SJSA1 (cell line): ENCODE measurements at places on chromosomes 3 and 15.

GRCh38 chr3:17939157-17939556 is 196.7 kb upstream of the TBC1D5 start:
- no peak for DNase-seq

GRCh38 chr3:108053483-108053882 is 37.3 kb downstream of the CD47 start:
- DNase-seq, result no peak

- no peak for DNase-seq
These were observed 129.1 kb upstream of the MBNL1 start for GRCh38 chr3:152139651-152140050.

DNA sequence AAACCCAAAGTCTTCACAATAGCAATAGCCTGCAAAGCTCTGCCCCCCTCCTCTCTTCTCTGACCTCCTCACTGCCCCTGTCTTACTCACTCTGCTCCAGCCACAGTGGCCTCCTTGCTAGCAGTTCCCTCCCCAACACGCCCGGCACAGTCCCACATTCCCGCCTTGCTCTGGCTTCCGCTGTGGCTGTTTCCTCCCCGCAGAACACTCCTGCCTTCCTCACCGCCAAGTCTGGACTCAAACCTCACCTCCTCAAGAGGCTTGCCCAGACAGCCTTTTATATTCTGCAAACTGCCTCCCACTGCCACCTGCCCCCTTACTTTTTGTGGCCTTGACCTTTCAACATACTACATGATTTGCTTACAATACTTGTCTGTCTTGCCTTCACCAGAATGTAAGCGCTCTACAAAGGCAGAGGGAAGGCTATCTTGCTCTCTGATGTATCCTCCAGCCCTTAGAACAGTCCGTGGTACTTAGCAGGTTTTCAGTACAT is 406 bp upstream of the MPI start:
- DNase-seq, result no peak

- DNase-seq, result no peak
These were observed 183.4 kb upstream of the GADL1 start for GRCh38 chr3:31077826-31078225.

- no peak for DNase-seq
These were observed 116.3 kb downstream of the DTWD1 start for GRCh38 chr15:49737127-49737526.

DNA sequence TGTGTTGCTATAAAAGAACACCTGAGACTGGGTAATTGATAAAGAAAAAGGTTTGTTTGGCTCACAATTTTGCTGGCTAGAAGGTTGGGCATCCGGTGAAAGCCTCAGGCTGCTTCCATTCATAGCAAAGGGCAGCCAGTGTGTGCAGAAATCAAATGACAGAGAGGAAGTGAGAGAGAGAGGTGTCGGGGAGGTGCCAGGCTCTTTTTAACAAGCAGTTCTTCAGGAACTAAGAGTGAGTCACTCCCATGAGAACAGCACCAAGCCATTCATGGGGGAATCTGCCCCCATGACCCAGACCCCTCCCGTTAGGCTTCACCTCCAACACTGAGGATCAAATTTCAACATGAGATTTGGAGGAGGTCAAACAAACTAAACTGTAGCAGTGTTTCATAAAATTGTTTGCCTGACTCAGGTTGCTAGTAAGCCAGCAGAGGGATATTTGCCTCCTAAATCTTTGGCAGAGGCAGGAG is 4.5 kb upstream of the PARP15 start:
- DNase-seq, result no peak

- DNase-seq, result no peak
These were observed 5.4 kb downstream of the PFN2 start for GRCh38 chr3:149965278-149965677.

DNA sequence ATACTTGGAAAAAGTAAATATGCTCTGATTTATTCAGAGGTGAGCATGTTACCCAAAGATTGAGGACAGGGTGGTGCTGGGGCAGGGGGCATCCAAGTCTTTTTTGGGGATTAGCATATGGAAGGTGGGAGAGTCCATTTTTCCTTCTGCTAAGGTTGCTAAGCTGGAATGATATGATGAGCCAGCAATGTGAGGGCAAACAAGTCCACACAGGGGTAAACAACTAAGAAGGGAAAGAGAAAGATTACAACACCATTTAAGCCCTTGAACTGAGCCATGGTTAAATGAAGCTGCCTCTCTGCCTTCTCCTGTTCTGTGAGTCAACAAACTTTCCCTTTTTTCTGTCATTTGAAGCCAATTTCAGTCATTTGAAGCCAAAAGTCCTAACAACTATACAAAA is 89.0 kb downstream of the RPL22L1 start:
- DNase-seq, result no peak

- no peak for DNase-seq
These were observed 70.2 kb upstream of the HRH1 start for GRCh38 chr3:11084098-11084497.

- DNase-seq, result peak; percentile 63
These were observed 13.3 kb upstream of the PAQR9 start for GRCh38 chr3:142976621-142977398.

- no peak for DNase-seq
These were observed 4.3 kb downstream of the ZNF860 start for GRCh38 chr3:31985831-31986230.

DNA sequence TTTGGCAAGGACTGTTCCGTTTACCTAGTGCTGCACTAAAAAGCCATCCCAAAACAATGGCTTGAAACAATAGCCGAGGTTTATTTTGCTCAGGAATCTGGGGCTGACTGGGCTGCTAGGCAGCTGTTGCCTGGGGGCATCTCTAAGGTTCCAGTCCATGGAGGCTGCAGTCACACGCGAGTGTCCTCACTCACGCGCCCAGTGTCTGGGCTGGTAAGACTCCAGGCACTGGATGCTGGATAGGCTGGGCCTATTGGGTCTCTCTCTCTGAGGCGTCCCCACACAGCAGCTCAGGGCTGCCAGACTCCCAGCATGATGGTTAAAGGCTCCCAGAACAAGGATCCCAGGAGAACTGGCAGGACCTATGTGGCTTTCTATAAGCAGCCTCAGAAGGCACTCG is 34.2 kb downstream of the ALS2CL start:
- DNase-seq, result peak; percentile 24

GRCh38 chr15:91264651-91265351 is 164.7 kb downstream of the SV2B start:
- DNase-seq, result no peak

DNA sequence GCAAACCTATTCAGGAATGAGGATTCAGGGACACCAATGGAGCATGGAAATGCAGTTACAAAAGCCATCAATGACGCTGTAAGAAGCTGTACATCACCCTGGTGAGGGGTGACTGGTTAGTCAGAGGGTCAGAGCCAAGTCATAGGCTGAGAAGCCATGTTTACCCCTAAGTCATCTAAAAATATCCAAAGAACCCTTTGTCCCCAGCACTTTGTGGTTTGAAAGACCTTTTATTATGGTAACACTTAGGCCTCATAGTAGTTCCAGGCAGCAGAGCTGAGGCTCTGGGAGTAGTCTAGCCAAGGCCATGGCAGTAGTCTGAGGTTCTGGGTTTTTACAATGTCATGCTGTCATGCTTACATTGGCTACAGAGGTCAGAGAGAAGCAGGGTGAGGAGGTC is 131.2 kb downstream of the CTNNB1 start:
- DNase-seq, result peak; percentile 5

DNA sequence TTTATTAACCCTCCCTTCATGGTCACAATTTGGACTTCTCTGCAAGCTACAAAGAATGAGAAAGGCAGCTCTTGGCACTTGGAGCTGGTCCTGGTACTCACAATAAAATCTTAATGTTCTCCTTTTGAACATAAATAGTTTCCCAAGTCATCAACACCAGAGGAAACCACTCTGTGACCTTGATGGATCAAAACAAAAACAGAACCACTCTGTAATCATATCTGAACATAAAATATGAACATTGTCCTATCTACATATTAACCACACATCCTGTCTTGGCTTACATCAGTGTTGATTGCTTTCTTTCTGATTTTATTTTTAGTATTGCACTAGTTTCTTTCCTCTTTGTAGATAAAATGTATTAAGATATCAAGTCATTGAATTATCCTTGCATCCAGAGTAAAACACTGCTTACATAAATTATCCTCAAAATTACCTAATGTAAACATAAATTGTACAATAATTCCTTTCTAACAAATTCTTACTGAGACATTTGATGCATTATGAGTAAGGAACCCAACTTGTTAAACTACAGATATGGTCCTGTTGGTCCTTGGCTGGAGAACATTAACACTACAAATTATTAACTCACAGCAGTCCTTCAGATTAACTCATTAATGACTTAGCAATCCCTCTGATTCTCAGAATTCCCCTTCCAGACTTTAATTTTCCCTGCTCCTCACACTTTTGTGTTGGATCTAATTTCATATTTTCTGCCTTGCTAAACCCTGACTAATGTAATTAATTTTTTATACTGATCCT is 860.5 kb downstream of the DIPK2A start:
- no peak for DNase-seq

DNA sequence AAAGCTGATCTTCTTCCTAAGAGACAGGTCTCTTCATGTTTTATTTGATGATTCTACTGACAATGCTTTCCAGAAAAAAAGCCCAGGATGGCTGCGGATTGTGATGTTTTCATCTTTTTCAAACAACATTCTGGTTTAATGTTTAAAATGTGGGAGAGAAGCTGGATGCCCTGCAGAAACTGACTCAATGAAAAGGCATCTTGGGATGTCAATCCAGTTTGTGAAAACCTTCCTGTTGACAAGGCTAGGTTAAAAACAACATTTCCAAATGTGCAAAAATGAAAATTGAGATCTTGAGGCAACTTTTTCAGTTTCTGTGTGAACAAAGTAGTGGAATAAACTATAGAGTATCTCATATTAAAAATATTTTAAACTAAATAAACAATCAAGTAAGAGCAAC is 156.0 kb upstream of the MRPL3 start:
- no peak for DNase-seq

DNA sequence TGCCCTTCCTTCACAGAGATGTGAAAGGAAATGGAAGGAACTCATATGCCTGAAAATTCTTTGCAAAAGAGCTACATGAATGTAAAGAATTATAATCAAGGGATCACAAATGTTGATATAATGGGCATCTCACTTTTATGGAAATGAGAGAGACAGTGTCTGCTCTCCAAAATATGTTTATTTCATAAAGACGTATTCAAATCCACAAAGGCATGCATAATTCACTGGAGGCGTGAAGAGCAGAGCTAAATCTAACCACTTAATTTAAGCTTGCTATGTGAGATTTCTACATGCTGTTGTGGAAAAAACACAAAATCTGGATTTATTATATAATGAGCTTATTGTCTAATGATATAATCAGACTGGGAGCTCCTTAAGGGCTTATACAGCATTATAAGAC is 469.1 kb downstream of the RAP2B start:
- no peak for DNase-seq

GRCh38 chr3:166860217-166860616 is 519.9 kb downstream of the ZBBX start:
- DNase-seq, result no peak

DNA sequence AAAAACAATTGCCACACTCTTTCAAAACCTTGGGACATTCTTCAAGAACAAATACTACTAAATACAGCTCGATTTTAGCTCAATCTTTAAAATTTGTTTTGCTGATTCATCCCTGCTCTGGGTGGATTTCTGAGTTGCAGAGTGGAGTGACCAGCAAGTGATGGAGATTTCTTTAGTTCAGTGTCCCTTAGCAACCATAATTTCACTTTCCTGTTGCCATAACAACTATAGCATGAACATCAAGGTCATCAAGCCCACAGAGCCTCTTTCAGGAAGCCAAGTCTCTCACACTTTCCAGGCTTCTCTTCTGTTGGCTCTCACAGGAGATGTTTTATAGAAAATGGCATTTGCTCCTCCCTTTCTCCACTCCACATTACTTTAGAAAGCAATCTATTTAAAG is 597.2 kb upstream of the ADAMTS9 start:
- no peak for DNase-seq

DNA sequence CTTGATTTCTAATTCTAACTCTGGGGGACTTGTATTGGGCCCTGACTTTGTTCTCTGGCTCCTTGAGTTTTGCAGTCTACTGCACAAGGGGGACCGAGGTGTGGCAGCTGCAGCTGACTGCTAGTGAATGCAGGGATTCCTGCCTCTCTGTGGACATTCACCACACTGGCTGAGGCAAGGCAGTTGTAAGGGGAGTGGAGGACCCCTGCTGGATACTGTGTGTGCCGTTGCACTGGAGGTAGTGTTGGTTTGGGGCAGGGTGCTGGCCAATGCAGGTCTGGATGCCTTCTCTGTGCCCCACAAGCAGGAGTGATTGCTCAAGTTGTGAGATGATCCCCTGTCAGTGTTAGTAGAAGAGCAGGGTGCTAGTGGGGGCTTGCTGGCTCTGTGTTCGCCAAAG is 626.1 kb downstream of the SQOR start:
- DNase-seq, result no peak

GRCh38 chr15:49906966-49907365 is 212.1 kb downstream of the ATP8B4 start:
- no peak for DNase-seq

DNA sequence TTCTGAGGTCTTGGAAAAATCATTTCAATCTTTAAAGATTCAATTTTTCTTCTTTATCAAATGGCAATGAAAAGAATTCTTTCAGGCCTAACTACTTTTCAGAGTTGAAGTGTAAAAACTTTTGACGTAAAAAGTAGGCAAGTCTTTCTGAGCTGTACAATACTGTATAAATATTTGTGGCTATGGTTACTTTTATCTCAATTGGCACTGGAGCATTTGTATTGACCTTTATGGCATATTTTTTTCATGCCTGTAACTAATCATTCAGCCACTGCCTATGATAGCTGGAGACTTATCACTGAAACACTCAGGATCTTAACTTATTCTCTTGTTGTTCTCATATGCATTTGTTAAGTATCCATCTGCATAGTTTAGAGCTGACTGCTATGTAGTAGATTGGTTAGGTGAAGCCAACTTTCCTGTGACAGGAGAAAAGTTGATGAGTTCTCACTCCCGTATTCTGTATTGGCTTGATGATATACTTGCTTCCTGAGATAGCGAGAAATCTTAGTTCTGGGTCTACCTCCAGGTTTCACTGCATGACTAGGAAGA is 290.4 kb upstream of the TBL1XR1 start:
- DNase-seq, result no peak

GRCh38 chr3:127457094-127457475 is 133.4 kb downstream of the TPRA1 start:
- no peak for DNase-seq

DNA sequence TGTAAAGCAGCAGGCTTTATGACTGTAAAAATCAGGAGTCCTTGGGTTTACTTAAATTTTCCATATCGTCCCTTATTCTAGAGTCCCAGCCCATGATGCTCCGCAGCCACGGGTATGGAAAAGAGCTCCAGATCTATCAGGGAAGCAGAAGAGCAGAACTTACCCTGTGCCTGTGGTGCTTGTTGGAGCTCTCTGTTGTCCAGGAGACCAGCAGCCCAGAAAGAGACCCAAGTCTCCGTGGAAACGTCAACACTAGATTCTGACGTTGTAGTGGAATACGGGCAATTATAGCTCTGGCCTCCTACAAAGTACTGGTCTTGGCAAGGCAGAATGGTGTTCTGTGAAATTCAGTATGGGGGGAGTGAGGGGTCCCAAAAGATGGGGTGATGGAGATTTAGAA is 2.0 kb downstream of the GMNC start:
- DNase-seq, result no peak
